CD4-positive, CD25-positive, alpha-beta regulatory T cell (primary cell): ENCODE measurements at places on chromosomes 16 and 17. TPM values are rescaled to one million over a fixed set of nuclear protein-coding genes. Genes with fewer than 3 reads are reported as not detected.

TNFRSF17 gene
- polyA plus RNA-seq, result not detected

ATP1B2 gene
- polyA plus RNA-seq, result not detected

SOST gene
- not detected for polyA plus RNA-seq

VMO1 gene
- polyA plus RNA-seq, result not detected

PLXDC1 gene
- 0.27 TPM for polyA plus RNA-seq

KRT35 gene
- polyA plus RNA-seq, result not detected

MT3 gene
- 1.2 TPM for polyA plus RNA-seq
